ENCODE measurements at places on chromosomes 7 and 10.

DNA sequence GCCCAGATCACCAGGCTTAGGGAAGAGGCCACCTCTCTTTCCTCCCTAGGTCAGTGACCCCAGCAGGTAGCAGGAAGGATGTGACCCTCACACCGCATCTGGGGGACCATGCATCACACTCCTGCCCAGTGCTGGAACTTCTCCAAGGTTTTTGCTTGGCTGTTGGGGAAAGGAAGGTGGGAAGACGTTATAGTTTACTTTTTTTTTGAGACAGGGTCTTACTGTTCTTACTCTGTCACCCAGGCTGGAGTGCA, 8.6 kb downstream of the ZCCHC24 start:
- no peak for DNase-seq

DNA sequence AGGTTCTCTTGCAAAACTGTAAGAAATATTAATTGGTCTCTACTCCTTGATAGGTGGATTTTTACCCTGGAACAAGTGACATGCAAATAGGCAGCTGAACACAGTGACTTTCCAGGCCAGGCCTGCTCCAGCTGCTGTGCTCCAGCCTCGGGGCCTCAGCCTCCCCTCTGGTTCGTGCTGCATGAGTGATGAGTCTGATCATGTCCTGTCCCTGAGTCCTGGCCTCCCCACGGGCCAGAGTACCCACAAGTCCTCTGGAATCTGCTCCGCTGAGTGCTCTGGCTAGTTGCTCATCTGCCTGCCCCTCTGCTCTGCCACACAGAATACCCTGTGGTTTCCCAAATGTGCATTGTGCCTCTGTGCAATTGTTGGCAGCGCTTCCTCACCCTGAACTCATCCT, 80.1 kb upstream of the PDZD8 start:
- DNase-seq: no peak

GRCh38 chr7:91962419-91962818, 21.8 kb downstream of the AKAP9 start:
- DNase-seq: no peak

- DNase-seq: no peak
Measured at GRCh38 chr10:59177031-59177797, 771 bp downstream of the PHYHIPL start.

DNA sequence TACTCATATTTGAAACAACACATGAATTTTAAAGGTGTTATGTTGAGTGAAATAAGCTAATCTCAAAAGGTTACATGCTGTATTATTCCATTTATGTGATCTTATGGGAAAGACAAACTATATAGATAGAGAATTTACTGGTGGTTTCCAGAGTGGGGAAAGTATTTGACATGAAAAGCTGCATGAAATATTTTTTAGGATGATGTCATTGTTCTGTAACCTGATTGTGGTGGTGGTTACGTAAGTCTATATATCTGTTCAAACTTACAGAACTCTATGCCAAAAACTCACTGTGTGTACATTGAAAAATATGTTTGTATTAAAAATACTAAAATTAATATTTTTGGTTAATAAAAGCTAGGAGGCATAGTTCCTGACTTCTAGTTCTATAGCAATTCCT, 453.0 kb downstream of the SORCS3 start:
- no peak for DNase-seq

GRCh38 chr10:78996792-78997129, 72.0 kb upstream of the ZMIZ1 start:
- no peak for DNase-seq

- DNase-seq: no peak
Measured at GRCh38 chr7:33692956-33693355, 212.4 kb upstream of the BMPER start.

DNA sequence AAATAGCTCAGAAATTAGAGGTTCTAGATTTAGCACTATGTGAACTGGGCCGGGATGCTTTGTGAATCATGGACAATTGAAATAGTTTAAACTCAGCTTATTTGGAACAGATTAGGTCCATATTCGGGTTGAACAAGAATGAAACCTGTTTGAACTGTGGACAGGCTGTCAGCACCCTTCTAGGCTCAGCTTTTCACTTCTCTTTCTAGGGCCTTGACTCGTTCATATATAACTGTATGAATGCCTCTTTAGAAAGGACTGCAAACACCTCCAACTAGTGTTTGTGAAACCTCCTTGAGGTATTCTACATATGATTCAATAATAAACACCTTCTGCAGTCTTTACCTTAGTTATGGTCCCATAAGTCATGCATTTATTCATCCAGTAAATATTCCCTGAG, 115.6 kb downstream of the REEP3 start:
- no peak for DNase-seq

DNA sequence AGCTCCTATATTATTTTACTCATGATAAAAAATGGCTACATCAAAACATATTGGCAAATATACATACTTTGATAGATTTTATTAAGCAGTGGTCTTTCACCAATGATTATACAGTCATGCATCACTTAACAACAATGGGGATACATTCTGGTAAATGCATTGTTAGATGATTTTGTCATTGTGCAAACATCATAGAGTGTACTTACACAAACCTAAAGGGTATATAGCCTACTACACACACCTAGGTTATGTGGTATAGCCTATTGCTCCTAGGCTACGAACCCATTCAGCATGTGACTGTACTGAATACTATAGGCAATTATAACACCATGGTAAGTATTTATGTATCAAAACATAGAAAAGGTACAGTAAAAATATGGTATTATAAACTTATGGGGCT, 98.9 kb upstream of the IL6 start:
- DNase-seq: no peak

DNA sequence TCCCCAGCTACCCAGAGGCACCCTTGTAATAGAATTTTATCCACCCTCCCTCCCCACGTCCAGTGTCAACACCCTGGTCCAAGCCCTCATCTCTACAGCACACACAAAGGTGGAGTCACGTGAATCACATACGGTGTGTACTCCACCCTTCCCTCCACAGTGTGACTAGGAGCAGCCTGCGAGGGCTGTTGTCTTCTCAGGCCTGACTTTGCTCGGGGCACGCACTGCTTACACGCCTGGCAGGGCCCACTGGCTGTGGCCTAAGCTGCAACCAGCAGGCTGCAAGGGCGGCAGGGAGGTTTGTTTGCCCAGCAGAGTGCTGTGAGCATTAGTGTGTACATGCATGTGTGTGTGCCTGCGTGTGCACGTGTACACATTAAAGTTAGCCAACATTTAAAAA, 93.7 kb downstream of the COBL start:
- no peak for DNase-seq

DNA sequence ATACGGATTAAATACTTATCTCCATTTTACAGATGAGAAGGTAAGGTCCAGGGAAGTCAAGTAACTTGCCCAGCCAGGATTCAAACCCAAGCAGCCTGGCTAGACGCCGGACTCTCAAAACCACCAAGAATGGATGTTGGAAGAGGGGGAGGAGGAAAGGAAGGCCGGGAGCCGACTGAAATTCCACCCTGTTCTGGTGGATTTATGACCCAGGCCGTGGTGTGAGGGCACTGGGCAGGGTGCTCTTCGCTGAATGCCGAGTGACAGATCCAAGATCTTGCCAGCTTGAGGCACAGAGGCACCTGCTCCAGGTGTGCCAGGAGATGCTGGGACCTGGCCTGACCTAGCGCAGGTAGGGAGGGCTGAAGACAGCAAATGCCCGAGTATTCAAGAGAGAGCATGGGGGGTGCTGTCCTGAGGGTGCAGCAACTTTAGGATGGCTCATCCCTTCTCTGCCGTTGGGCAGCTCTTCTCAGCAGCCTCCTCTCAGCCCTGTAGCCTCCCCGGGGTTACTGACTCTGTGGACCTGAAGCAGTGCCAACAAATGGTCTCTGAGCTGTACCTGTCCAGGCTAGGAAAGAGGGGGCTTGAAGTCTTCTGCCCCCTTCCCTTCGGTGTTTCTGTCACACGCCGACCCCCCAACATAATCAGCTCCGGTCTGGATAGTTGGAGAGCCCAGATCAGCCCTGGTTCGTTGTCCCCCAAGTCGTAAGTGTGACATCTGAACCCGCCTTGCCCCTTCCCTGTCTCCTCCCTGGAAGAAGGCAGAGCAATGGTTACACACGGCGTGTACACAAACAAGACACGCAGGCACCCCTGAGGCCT, 713 bp downstream of the LOXL4 start:
- DNase-seq: no peak

DNA sequence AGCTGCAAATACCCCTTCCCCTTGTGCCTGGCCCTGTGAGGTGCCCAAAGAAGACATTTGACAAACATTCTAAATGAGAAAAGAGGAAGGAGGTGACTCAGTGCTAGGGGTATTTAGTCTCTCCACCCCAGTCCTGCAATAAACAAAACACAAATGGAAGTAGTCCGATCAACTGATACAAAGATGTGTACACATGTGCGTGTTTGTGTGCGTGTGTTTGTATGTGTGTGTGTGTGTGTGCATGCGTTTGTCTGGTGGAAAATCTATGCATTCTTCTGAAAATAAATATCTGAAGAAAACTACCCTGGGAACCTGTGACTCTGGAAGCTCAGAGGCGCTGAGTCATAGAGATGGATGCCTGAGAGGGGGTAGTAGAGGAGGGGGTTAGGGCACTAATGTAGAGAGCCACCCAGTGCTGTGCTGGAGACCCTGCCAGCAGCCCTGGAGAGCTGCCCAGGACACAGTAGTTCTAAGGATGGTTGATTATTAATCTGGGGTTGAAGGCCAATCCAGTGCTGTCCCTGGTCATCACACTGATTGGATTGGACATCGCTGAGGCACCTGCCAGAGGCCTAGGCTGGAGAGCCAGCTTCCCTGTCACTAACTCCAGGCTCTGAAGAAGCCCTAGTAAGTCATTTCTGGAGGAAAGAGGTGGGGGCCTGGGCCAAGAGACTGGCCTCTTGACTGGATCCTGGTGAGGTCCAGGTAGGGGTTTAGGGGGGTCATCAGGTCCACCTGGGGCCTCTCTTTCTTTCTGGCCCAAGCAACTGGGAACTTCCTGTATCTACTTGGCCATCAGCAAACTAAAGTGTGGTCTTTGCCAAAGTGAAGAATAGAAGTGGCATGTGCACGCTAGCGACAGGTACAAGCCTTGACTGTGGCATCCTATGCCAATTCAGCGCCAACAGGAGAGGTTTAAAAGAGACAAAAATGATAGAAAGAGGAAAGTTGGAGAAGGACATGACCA, 18.5 kb downstream of the SFTPA1 start:
- no peak for DNase-seq

DNA sequence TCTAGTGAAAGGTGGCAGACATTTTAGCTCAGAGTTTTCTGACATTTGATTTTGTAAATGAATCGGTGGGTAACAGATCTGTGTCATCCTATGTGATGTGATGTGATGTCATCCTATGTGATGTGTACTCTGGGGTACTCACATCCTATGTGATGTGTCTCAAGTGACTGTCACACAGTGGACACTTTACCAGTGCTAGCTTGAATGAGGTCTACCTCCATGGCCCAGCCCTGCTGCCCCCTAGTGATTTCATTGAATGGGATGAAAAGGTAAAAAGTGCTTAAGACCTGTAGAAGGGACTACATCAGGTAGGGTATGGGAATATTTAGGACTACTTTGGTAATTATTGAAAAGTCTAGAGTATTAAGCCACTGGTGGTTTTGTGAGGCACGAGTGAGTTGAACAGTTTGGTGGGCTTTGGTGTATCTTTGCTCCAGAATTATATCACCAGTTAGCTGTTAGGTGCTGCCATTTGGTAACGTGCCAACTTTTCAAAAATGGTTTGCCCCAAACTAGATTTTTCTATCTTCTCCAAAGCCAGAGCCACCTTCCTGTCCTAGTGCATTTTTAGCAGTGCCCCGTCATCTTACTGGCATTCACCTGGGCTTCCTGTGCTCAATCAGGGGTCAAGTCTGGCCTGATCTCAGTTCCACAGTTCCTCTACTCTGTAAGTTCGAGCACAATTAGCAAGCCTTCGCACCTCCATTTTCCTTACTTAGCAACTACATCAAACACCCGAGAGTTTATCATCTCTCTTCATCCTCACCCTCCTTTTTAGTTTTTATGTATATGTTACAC, 9.7 kb downstream of the EIF4H start:
- DNase-seq: no peak

- DNase-seq: no peak
Measured at GRCh38 chr7:136303162-136303561, 326.0 kb upstream of the MTPN start.

GRCh38 chr10:80136134-80136571, 3.6 kb downstream of the PLAC9 start:
- no peak for DNase-seq

DNA sequence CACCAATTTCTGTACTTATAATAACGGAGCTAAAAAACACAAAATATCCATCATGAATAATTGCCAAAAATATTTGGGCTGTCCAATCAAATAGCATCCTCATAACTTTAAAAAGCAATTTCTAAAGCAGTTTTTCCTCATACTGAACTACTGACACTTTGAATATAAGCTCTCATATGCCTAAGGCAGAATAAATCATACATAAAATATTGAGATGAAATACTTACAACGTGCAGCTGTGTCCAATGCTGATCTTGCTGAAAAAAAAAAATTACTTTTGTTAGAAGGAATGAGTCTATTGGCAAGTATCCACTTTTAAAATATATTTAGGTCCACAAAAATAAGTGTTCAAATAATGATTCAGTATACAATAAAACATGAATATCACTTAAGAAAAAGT, 24.2 kb downstream of the FAM3C start:
- no peak for DNase-seq

DNA sequence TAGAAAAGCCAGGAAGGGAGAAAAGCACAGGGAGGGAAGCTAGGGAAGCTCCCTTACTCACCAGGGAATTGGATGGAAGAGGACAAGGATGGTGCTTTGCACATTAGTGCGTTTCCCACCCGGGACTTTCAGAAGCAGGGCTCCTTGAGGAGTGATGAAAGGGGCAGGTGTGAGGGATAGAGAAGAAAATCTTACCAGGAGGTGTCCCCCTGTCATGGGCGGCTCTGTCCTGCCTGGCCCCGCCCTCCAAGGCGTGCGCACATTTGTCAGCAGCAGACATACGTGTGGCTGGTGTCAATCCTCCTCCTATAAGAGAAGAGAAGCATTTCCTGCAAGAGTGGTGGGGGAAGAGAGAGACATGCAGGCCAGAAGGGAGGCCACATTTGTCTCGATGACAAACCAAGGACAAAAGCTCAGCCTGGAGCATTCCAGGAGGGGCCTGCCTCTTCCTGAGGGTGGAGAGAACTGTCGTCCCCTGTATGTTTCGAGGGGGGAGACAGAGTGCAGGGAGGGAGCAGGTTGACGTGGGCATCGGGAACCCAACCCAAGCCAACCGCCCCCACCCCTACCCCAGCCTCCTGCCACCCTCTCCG, 47.4 kb upstream of the COMTD1 start:
- peak; percentile 32 for DNase-seq

Measured in thymus (tissue), 14 donors.